HT1080 (cell line): ENCODE measurements at places on chromosomes 7 and 10. TPM values are rescaled to one million over a fixed set of nuclear protein-coding genes. Genes with fewer than 3 reads are reported as not detected.

DNA sequence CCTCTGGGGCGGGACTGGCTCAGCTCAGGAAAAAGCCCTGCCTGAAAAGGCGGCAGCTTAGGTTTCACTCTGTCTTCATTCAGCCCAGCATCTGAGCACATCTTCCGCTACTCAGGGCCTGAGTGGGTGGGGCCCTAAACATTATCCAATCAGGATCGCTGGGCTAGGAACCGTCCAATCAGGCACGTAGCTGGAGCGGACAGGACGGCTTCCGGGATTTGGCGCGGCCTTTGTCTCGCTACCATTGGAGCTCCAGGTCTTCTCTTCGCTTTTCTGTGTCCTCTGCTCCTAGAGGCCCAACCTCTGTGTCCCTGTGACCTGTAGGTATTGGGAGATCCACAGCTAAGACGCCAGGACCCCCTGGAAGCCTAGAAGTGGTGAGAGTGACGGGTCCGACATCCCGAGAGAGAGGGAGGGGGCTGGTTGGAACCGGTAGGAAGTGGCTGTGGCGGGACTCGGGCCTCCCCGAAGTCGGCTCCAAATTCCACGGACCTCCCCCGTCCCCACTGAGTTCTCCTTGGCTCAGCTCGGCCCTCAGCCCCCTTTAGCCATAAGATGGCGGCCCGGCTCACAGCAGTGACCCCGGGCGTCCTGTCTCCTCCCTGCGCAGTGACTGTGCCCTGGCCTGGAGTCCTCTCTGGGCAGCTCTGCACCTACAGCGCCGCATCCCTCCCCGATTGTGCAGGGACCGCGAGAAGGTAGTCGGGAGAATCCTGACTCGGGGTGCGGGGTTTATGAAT, 99.1 kb downstream of the ZNF680 start:
- DNase-seq = peak; percentile 48

Gene CYP26C1
- total RNA-seq = not detected in 2 replicates

Gene WNT8B
- not detected in 2 replicates for total RNA-seq

Gene CYP2C19
- not detected in 2 replicates for total RNA-seq

Gene HYAL4
- 0.13 TPM in 1 of 2 replicates, not detected in the other for total RNA-seq

- DNase-seq = no peak
These were observed 4.0 kb upstream of the BAIAP2L1 start for GRCh38 chr7:98404840-98405239.

DNA sequence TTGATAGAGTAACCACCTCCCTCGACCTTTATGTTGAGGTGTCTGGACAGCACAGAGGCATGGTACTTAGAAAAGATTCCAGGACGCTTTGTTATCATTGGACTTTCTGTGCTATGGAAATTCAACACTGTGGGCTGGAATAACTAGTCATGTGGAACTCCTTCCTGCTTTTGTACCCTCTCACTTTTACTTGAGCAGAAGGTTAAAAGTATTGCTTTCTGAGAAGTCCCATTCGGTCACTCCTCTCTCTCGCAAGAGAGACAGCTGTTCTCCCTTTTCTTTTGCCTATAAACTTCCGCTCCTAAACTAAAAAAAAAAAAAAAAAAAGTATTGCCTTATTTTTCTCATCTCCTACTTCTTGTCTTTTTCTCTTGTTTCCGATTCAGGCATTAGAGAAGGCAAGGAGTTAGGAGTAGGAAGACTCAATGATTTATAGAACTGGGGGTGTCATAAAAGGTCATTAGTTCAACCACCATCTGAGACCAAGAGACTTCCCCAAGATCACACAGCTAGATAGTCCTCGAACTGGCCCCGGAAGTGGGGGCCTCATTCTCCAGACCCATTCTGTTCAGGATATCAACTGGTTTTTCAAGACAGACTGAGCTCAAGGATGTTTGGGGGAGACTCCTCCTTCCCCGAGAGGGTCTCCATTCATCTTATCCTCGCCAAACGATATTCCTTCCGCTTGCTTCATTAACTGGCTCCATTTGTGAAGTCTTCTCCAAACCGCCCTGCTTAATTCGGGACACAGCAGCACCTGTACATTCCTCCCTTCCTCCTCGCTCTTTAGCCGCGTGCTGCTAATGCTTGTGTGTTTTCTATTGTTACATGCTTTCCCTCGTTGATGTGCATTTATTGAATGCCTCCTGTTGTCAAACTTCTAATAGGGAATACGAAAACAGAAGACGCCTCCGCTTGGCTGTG, 995 bp upstream of the INPP5F start:
- peak; percentile 13 for DNase-seq

Gene NEURL1
- not detected in 2 replicates for total RNA-seq

- DNase-seq = no peak
These were observed 100.5 kb upstream of the CARD11 start for GRCh38 chr7:3143869-3144775.

Gene C7orf57
- total RNA-seq = 1.2 TPM in 1 of 2 replicates, not detected in the other

Gene LRRC4
- not detected in 2 replicates for total RNA-seq

DNA sequence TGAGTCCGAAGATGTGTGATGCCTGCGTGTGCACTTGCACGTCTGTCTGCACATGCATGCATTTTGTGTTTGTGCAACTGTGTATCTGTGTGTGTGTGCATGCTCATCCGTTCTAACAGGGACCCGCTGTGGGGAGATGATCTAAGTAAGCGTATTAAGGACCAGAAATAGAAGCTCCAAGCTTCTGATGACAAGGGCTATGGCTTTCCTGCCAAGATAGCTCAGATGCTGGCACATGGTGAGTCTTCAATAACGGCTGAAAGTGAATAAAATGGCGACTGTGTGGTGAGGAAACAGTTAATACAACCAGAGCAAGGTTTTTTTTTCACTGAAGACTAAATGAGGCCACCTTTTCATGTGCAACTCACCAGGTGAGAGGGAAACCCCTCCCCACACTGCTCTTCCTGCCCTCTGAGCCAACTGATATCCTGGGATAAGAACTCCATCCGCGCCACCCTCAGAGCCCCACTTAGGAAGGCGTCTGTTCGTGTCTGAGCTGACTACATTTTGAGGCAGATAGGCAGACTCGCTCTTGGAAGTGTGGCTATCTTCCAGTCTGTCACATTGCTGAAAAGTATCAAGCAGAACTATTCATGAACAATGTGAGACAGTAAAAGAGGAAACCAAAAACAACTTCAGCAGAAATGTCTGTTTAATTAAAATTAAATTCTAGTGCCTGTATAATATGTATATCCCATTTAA, 47.4 kb upstream of the TCERG1L start:
- no peak for DNase-seq

Gene ERVW-1
- total RNA-seq = not detected in 2 replicates

- no peak for DNase-seq
These were observed 66.3 kb downstream of the CHST15 start for GRCh38 chr10:124027031-124027611.

Gene OR2A12
- not detected in 2 replicates for total RNA-seq

Gene CALY
- 1.7 TPM in 1 of 2 replicates, not detected in the other for total RNA-seq

Gene PLAC9
- 0.13 TPM in 1 of 2 replicates, not detected in the other for total RNA-seq

DNA sequence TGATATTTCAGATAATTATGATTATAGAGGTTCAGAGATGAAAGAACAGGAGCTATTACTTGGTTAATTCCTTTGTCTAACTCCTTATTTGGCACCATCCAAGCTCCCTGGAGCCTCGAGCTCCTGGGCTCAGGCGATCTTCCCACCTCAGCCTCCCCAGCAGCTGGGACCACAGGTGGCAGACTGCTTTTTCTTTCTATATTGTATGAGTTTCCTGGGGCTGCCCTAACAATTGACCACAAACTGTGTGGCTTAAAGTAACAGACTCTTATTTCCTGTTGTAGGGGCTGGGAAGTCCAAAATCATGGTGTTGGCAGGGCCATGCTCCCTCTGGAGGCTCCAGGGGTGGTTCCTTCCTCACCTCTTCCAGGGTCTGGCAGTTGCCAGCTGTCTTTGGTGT, 163.3 kb upstream of the ADCY1 start:
- DNase-seq = no peak

Gene TMEM273
- total RNA-seq = not detected in 2 replicates

Gene CNTNAP2
- not detected in 2 replicates for total RNA-seq

Gene PDE1C
- 0.53 and 1.3 TPM in 2 replicates for total RNA-seq

Gene NPC1L1
- total RNA-seq = not detected in 2 replicates

DNA sequence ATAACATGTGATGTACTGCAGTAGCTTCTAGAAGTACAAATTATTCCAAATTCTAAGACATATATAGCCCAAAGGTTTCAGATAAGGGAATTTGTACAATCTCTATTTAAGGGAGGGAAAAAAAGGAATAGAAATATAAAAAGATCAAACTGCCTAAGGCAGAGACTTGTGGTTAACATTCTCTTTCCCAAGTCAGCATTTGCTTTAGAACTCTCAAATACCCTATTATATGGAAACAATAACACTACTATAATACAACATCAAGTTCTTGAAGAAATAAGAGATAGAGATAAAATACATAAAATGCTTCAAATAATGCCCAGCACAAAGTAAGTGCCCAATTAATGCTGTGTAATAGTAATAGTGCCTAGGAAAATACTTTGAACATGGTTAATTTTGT, 123.1 kb downstream of the CRPPA start:
- DNase-seq = no peak

DNA sequence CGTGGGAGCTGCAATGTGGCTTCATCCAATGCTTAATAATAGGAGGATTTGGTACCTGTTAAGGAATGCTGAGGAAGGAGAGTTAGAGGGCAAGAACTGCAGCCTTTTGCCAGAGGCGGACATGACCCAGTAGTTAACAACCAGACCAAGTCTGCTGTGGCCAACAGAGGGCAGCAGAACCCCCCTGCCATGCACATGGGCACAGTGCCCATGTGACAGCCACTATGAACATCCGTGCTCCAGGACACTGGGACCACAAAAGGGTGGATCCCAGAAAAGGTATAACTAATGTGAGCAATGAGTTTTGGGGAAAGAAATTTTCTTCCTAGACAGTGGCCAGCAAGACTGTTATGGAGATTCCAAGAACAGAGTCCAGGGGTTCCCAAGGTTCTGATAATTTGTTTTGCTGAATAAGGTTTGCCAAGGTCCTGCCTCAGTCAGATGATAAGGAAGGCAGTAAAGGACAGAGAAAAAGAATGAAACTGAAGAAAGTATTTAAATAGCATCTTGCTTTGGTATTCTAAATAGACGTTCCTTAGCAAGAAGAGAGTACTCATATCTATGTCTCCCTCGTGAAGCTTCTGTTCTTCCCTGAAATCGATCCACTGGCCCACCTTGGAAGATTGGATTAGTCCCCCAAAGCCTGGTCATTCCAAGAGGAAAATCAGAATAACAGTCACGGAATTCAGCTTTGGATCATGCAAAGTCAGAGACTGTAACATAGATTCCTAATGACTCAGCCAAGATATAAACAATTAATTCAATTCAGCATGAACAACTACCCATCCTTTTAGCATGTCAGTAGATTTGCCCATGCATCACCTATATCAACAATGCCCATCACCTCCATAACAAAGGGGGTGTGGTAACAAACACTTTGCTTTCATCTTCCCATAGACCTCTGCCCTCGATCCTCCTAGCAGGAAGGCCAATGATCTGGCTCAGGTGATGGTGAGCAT, 56.0 kb downstream of the LGI1 start:
- DNase-seq = peak; percentile 49

Gene GAD2
- not detected in 2 replicates for total RNA-seq

- DNase-seq = no peak
These were observed 15.6 kb downstream of the KLHL7 start for GRCh38 chr7:23121165-23121564.

Gene LIPJ
- total RNA-seq = not detected in 2 replicates

Gene CCL26
- not detected in 2 replicates for total RNA-seq

Gene GATAD1
- 20.1 and 24.6 TPM in 2 replicates for total RNA-seq
